ENCODE measurements at places on chromosomes 7 and 10.

GRCh38 chr10:121783782-121784372 lies 144.0 kb downstream of the ATE1 start:
- no peak for DNase-seq

- DNase-seq, result no peak
These were observed 61.7 kb upstream of the CCNY start for GRCh38 chr10:35274498-35275060.

DNA sequence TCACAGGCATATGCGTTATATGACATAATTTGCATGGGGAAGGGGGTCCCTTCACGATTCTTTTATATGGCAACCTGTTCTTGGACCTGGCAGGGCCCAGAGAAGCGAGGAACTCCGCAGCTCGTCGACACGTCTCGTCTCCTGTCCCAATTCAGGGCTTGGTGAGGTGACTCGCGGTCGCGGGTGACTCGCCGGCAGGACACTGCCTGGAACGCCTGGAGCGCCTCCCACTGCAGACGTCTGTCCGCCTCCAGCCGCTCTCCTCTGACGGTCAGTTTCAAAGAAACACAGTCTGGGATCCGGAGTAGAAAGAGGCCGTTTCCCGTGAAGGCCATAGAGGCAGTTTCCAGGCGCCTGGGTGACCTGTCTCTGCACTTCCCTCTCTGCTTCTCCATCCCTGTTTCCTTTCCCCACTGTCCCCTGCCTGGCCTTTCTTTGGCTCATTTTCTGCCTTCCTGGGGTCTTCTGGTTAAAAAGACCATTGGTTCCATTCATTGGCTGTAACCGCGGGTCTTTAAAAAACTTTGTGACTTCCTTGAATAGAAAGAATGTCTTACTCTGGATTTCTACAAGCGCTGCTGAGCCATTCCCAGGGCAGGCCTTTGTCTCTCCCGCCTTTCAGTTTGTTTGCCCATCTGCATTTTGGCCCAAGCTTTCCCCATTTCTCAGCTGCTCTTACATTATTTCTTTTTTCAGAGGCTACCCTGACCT lies 1.2 kb downstream of the UPP1 start:
- DNase-seq, result no peak

DNA sequence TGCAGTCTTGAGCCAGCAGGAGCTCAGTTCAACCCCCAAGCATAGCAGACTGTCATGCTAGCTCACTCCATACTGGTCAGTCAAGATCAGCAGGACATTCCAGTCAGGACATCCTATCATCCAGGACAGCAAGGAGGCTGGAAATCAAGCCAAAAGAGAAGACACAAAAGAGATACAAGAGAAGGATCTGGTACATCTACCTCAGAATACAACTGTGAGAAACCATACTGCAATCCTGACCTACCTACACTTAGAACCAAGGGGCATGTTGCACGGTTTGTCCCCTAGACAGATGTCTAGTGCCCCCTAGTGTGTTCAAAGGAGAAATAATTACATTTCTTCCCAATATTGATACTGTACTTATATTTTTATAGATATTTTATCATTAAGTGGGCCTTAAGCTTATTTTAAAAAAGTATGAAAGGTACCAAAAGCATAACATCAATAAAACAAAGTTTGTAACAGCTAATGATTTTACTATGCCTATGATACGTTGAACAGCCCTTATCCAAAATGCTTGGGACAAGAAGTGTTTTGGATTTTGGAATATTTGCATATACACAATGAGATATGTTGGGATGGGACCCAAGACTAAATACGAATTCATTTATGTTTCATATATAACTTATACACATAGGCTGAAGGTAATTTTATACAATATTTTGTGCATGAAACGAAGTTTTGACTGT lies 26.7 kb downstream of the ERCC6 start:
- no peak for DNase-seq

DNA sequence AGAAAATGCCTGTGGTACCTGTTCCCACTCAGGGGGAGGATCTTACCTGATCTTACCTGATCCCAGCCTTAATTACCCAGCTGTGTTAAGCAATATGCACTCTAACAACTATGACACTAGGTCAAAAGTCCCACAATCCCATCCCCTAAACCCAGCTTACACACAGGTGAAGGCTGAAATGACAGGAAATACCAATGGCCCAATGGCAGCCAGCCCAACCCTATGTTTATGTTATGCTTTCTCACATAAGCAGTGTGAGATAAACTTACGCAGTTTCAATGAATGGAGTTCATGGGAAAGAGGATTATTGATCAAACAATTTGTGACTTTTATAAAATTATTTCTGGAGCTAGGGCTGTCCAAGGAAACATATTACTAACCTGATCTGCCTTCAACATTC lies 91.9 kb downstream of the GPAM start:
- DNase-seq, result no peak

- DNase-seq, result no peak
These were observed 844.5 kb downstream of the REEP3 start for GRCh38 chr10:64365663-64366062.

GRCh38 chr7:106747804-106748203 lies 86.8 kb upstream of the CCDC71L start:
- no peak for DNase-seq

- peak; percentile 44 for DNase-seq
These were observed 196.9 kb upstream of the RHOBTB1 start for GRCh38 chr10:61140765-61141392.

Measured in AG09309 (cell line).